ENCODE measurements at places on chromosomes 11 and 22. TPM values are rescaled to one million over a fixed set of nuclear protein-coding genes. Genes with fewer than 3 reads are reported as not detected.
A peak's percentile ranks its signal among the peaks of the same experiment; 100 is the strongest.

Gene FAM83F
- total RNA-seq, result not detected

GRCh38 chr22:24007253-24008021 lies 2.2 kb upstream of the GSTT4 start:
- no peak for DNase-seq

Gene LMNTD2
- total RNA-seq, result not detected

Gene FOLH1
- total RNA-seq, result not detected

- DNase-seq, result no peak
Observed at GRCh38 chr11:19891022-19891421, 178.4 kb downstream of the NAV2 start.

DNA sequence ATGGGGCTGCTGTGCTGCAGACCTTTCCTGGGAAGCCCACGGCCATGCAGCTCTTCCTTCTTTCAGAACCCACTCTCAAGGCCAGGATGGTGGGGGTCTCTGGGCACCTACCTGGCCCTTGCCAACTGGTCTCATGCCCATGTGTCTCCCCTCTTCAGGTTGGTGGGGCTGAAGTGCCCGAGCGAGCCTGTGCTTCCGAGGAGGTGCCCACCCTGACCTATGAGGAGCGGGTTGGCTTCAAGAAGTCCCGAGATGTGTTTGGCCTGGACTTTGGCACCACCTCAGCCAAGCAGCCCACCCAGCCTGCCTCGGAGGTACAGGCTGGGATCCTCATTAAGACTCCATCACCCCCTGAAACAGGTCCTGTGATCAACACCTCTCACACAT lies 9.9 kb downstream of the THAP7 start:
- no peak for DNase-seq

GRCh38 chr11:106983261-106983660 lies 35.0 kb downstream of the GUCY1A2 start:
- DNase-seq, result no peak

Gene GRM5
- not detected for total RNA-seq

Gene BEST1
- 3.4 TPM for total RNA-seq

GRCh38 chr11:70421123-70421522 lies 22.8 kb downstream of the CTTN start:
- DNase-seq, result no peak

GRCh38 chr11:88538098-88538497 lies 200.6 kb upstream of the CTSC start:
- DNase-seq, result peak; percentile 68

DNA sequence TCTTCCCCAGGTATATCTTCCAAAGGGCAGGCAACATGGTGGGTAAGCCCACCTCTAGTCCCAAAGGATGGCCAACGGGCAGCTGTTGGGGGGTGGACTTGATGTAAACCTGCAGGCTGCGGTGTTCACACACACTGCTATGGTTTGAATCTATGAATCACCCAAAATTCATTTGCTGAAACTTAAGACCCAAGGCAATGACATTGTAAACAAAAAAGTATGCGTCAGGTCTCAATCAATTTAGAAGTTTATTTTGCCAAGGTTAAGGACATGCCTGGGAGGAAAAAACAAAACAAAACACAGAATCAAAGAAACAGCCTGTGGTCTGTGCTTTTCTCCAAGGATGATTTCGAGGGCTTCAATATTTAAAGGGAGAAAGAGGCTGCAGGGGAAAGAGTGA lies 18.3 kb downstream of the RCN1 start:
- DNase-seq, result no peak

Gene SIK2
- total RNA-seq, result 8.8 TPM

- DNase-seq, result no peak
Observed at GRCh38 chr22:17871726-17872458, 97.6 kb upstream of the BID start.

DNA sequence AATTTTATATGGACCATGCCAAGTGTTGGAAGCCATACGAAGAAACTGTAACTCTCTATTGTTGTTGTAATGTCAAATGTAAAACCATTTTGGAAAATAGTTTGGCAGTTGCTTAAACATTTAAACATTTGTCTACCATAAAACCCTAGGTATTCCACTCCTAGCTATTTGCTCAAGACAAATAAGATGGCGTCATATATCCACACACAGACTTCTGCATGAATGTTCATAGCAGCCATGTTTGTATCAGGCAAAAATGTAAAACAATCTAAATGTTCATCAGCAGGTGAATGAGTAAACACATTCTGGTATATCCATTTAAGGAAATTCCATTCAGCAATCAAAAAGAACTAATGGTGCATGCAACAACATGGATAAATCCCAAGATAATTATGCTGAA lies 27.9 kb downstream of the OR9I1 start:
- no peak for DNase-seq

GRCh38 chr11:17845431-17845881 lies 110.9 kb downstream of the KCNC1 start:
- DNase-seq, result peak; percentile 94

Gene DTX4
- total RNA-seq, result 0.57 TPM

DNA sequence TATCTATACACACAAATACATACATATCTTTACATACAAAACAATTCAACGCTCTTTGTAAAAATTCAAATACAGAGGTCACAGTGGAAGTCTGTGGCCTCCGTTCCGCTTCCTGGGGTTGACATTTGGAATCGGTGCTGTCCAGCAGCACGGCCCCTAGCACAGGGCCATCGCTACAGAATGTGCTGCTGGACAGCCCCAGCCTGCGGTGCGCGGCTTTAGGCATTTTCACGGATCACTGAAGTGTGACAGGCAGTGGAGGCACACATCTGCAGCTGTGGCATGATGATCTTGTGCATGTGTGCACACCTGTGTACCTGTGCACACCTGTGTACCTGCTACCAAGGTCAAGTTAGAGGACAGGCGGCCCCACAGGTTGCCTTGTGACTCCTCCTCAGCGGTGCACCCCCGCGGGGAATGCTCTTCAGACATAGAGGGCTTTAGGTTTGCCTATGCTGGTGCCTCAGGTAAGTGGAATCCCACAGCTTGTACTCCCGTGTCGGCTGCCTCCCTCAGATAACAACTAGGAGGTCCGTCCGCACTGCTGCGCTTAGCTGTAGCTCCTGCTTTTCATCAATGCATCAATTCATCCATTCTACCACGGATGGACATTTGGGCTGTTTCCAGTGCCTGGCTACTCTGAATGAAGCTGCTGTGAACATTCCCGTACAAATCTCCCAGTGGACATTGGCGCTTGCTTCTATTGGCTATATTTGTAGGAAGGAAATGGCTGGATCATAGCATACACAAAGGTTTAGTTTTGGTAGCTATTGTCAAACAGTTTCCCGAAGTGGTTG lies 29.9 kb downstream of the GAL start:
- DNase-seq, result no peak

Gene SCGB1D2
- total RNA-seq, result not detected

DNA sequence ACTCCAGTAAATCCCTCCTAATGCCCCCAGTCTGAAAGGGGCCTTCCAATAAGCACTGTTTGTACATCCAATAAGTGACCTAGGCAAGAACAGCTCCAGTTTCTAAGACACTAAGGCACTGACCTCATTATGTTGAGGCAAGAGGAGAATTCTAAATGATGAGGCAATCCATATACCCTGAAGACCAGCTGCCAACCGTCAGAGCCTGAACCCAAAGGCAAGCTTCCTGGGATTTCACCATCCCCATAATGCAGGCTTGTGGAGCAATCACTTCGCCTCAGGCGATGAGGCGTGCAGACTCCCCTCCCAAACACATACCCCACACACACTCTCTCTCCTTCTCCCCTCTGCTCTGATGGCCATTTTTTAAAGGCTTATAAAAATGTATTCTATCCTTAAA lies 49.5 kb downstream of the LGR4 start:
- peak; percentile 88 for DNase-seq

GRCh38 chr11:17766590-17766989 lies 32.0 kb downstream of the KCNC1 start:
- DNase-seq, result no peak

- DNase-seq, result no peak
Observed at GRCh38 chr22:48237466-48238283, 1475.2 kb downstream of the TBC1D22A start.

Gene RASSF10
- not detected for total RNA-seq

DNA sequence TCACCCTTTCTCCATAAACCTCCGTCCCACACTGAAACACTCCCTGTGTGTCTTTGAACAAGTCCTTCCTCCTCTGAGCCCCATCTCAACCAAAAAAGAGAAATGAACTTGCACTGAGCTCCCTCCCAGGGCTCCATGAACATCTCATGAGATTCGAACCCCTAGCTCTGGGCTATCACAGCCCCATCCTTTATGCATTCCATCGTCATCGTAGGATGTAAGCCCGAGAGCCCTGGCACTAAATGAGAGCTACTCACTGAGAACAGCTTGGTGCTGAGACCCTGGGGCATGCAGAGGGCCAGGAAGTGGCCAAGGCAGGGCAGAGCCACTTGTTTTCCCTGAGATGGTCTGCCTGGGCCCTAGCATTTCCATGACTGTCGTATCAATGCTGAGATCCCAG lies 12.9 kb upstream of the SLC43A3 start:
- DNase-seq, result no peak

DNA sequence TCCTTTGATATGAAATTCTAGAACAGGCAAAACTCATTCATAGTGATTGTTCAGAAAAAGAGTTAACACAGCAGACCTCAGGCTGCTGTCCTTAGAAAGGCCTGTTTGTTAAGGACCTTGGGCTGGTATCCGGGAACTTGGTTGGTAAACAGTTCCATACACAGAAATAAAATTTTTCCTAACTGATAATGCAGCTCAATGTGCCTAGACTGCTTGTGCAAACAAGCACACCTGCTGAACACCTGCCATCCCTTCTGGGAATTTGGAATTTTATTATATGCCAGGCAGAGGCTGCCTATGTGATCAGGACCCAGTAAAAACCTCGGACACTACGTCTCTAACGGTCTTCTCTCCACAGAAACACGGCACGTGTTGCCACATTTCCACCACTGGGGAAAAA lies 11.5 kb downstream of the THAP12 start:
- no peak for DNase-seq

Gene TSPAN18
- 0.49 TPM for total RNA-seq
